Ureter (tissue), 1 donor: ENCODE measurements at places on chromosomes 7 and 10. TPM values are rescaled to one million over a fixed set of nuclear protein-coding genes. Genes with fewer than 3 reads are reported as not detected.

FGFBP3 gene
- total RNA-seq = 2.9 TPM

C7orf25 gene
- 6.6 TPM for total RNA-seq

RBM48 gene
- 11.7 TPM for total RNA-seq

CALHM1 gene
- not detected for total RNA-seq

NKX2-3 gene
- not detected for total RNA-seq

PON1 gene
- total RNA-seq = not detected

DLX6 gene
- total RNA-seq = not detected

PLAC9 gene
- 44.2 TPM for total RNA-seq

HTR5A gene
- not detected for total RNA-seq
